Naive thymus-derived CD8-positive, alpha-beta T cell (primary cell): ENCODE measurements at places on chromosomes 3 and 15. TPM values are rescaled to one million over a fixed set of nuclear protein-coding genes. Genes with fewer than 3 reads are reported as not detected.

The ARPP21 gene
- not detected for total RNA-seq

GRCh38 chr15:83380682-83381081 is 66.5 kb upstream of the SH3GL3 start:
- H3K4me1 ChIP-seq = no peaks in the 10 kb centered on the region
- H3K27me3 ChIP-seq = peaks cover 55% of the 10 kb centered on the region
- H3K4me3 ChIP-seq = no peak overlapping the region
- H3K36me3 ChIP-seq = no peaks in the 10 kb centered on the region
- DNase-seq = no peak

GRCh38 chr3:182389071-182389815 is 404.1 kb upstream of the ATP11B start:
- DNase-seq = no peak
- no peaks in the 10 kb centered on the region for H3K36me3 ChIP-seq
- no peaks in the 10 kb centered on the region for H3K27me3 ChIP-seq

The GOLGA6L7 gene
- total RNA-seq = not detected

- no peak overlapping the region for H3K4me3 ChIP-seq
- H3K36me3 ChIP-seq = no peaks in the 10 kb centered on the region
- no peak overlapping the region for H3K27ac ChIP-seq
- H3K27me3 ChIP-seq = peaks cover 14% of the 10 kb centered on the region
- DNase-seq = no peak
- H3K4me1 ChIP-seq = no peaks in the 10 kb centered on the region
Observed at GRCh38 chr3:36317915-36318314, 62.4 kb upstream of the STAC start.

- no peak for DNase-seq
- H3K27ac ChIP-seq = no peak overlapping the region
- peaks cover 59% of the 10 kb centered on the region for H3K27me3 ChIP-seq
- H3K36me3 ChIP-seq = peaks cover 9% of the 10 kb centered on the region
- H3K4me3 ChIP-seq = no peak overlapping the region
- peaks cover 16% of the 10 kb centered on the region for H3K4me1 ChIP-seq
Observed at GRCh38 chr3:9553948-9554513, 409 bp upstream of the LHFPL4 start.

DNA sequence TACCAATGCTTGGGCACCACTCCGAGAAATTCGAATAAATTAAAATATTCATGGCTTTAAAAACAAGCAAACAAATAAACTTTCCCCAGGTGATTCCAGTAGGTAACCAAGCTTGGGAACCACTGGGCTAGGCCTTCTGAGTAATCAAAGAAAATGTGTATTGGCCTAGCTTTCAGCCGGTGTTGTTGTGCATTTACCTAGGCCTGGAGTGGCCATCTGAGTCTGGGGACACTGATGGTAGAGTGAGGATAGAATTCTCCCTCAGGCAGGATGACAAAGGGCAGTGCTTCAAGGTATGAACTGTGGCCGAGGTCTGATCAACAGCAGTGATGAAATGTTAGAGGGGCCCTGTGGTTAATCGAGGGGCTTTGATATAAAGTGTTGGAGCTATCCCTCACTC is 440.5 kb downstream of the EPHB1 start:
- DNase-seq = no peak
- no peak overlapping the region for H3K27ac ChIP-seq
- H3K36me3 ChIP-seq = no peaks in the 10 kb centered on the region
- H3K4me1 ChIP-seq = no peaks in the 10 kb centered on the region
- no peak overlapping the region for H3K4me3 ChIP-seq

DNA sequence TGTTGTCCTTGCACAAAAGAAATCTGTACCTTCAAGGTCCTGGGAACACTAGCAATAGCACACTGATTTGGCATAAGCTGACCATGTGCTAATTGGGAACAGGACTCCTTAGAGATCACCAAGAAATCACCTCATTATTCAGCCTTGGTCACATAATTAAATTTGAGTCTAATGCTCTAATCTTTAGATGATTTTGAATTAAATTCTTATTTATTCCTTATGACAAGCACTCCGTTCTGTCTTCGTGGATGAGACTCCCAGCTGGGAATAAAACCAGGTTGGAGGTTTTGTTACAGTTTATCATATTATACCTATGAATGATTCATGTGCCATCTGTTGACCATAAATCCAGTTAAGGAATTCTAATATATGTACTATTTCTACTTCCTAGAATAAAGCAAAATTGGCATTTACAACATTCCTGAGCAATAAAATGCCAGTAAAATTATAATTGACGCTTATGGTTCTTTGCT is 162.2 kb downstream of the MYRIP start:
- H3K4me1 ChIP-seq = no peaks in the 10 kb centered on the region
- H3K4me3 ChIP-seq = no peak overlapping the region
- no peaks in the 10 kb centered on the region for H3K36me3 ChIP-seq
- no peak for DNase-seq
- H3K27ac ChIP-seq = no peak overlapping the region

GRCh38 chr3:122694966-122695365 is 14.3 kb downstream of the PARP14 start:
- peaks cover 12% of the 10 kb centered on the region for H3K36me3 ChIP-seq
- no peak overlapping the region for H3K4me3 ChIP-seq
- peaks cover 5% of the 10 kb centered on the region for H3K4me1 ChIP-seq
- no peak overlapping the region for H3K27ac ChIP-seq

DNA sequence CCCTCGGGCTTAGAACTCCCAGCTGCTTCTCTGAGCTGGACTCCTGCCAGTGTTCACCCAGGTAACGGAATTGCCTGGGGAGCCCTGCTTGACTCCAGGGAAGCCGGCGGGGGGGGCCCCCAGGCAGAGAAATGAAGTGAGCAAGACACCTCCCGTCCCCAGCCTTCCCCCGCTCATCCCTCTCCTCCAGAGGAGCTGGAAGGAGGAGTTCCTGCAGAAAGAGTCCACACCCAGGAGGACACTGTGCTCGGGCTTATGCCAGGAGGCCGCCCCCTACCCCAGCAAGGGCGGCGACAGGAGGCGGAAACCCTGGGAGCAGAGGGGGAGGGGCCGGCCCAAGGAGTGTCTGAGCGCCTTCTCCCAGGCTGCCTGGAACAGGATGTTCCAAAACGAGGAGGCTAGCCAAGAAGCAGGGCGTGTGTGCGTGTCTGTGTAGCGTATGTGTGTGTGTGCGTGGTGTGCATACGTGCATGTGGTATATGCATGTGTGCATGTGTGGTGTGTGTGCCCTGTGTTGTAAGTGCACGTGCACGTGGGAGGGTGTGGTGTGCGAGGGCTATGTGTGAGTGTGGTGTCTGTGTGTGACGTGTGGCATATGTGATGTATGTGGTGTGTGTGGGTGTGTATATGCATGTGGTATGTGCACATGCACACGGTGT is 511.3 kb downstream of the SHQ1 start:
- H3K4me1 ChIP-seq = peaks cover 2% of the 10 kb centered on the region
- H3K27ac ChIP-seq = no peak overlapping the region

GRCh38 chr3:29478611-29479010 is 197.7 kb downstream of the RBMS3 start:
- no peaks in the 10 kb centered on the region for H3K4me1 ChIP-seq
- H3K27ac ChIP-seq = no peak overlapping the region
- no peaks in the 10 kb centered on the region for H3K36me3 ChIP-seq

DNA sequence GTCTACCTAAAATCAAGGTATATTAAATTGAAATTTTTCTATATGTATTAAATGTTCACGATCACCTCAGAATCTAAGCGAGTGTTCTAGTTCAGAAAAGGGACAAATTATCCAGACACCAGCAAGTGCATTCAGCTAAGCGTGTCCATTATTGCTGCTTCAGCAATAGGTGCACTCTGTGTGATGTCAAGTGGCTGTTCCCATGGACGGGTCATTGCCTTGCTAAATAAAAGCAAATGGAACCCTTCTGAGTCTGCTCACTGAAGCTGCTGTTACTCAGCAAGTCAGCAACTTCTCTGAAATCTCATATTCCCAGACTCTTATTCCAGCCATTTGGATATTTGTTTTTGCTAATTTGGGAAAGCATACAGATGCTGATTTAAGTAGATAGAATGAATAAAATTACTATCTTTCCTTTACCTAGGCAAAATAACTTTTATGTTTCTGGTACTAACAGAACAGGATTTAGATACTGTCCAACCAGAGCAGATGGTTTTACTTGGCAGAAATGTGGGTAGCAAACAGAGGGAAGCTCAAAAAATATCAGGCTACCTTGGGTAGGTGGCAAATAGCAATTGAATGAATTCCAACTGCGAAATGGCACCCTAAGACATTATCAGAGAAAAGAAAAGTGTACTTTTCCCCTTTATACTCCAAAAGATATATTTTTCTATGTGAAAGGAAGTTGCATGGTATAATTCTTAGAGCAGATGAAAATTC is 407.0 kb downstream of the GAP43 start:
- H3K4me3 ChIP-seq = no peak overlapping the region
- no peak overlapping the region for H3K27ac ChIP-seq
- no peaks in the 10 kb centered on the region for H3K4me1 ChIP-seq
- H3K27me3 ChIP-seq = no peaks in the 10 kb centered on the region
- H3K36me3 ChIP-seq = no peaks in the 10 kb centered on the region

The CCR3 gene
- total RNA-seq = not detected

The BOC gene
- not detected for total RNA-seq

- no peak overlapping the region for H3K27ac ChIP-seq
- no peaks in the 10 kb centered on the region for H3K27me3 ChIP-seq
- no peaks in the 10 kb centered on the region for H3K36me3 ChIP-seq
- peaks cover 4% of the 10 kb centered on the region for H3K4me1 ChIP-seq
- H3K4me3 ChIP-seq = no peak overlapping the region
Observed at GRCh38 chr3:112777811-112778210, 68.9 kb downstream of the CD200R1L start.

- no peak for DNase-seq
- H3K27me3 ChIP-seq = no peaks in the 10 kb centered on the region
- peaks cover 1% of the 10 kb centered on the region for H3K36me3 ChIP-seq
- no peak overlapping the region for H3K4me3 ChIP-seq
Observed at GRCh38 chr3:99950921-99951320, 133.3 kb downstream of the CMSS1 start.

The TNNC1 gene
- total RNA-seq = 7.8 TPM

The SKOR1 gene
- 1.4 TPM for total RNA-seq

The FRMD4B gene
- total RNA-seq = 0.26 TPM

DNA sequence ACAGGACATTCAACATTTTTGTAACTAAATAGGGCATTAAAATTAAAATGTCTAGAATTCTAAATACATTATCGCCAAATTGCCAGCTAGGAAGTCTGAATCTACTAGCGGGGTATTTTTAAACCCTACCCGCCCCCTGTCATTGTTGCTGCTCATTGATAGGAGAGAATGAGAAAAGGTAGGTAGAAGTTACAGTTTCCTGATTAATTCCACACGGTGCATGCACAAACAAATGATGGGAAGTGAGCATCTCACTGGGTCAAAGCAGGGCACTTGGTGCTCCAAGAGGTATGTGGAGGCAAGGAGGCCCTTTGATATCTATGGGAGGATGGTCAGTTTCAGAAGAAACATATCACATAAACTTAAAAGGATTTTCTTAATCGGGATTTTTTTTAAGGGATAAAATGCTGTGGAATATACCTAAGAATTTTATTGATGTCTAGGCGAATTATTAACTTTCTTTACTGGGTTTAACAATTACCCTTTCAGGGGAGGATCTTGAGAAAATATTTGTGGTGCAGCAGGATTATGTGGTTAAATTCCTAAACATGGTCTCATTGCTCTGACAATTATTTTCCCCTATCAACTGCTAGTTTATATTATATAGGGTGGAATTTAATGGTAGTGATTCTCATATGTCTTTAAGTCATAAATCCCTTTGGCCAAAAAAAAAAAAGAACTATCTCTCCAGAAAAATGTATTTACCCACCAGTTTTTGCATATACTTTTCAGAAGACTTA is 236.0 kb upstream of the GOLGA6L4 start:
- no peak for DNase-seq
- H3K27me3 ChIP-seq = peaks cover 17% of the 10 kb centered on the region
- no peak overlapping the region for H3K27ac ChIP-seq
- no peaks in the 10 kb centered on the region for H3K36me3 ChIP-seq

GRCh38 chr3:128547368-128547987 is 54.5 kb upstream of the GATA2 start:
- no peak overlapping the region for H3K4me3 ChIP-seq
- H3K27ac ChIP-seq = no peak overlapping the region
- peaks cover 12% of the 10 kb centered on the region for H3K36me3 ChIP-seq
- H3K4me1 ChIP-seq = no peaks in the 10 kb centered on the region
- no peak for DNase-seq
- H3K27me3 ChIP-seq = peaks cover 23% of the 10 kb centered on the region

DNA sequence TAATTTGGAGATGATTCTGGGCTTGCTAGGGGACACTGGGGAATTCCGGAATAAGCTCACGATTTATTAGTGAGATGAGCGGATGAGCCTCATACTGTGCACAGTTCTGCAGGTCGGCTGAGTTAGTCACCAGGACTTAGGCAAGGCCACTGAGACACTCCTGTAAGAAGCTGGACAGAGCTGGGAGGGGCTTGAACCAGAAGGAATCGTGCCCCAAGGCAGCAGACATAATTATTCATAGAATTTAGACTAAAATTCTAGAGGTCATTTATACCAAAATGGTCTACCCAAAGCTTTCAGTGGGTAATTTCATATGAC is 121.4 kb downstream of the VGLL4 start:
- no peak overlapping the region for H3K27ac ChIP-seq
- H3K4me3 ChIP-seq = no peak overlapping the region
- DNase-seq = no peak
- H3K27me3 ChIP-seq = no peaks in the 10 kb centered on the region

The SLCO2A1 gene
- not detected for total RNA-seq

DNA sequence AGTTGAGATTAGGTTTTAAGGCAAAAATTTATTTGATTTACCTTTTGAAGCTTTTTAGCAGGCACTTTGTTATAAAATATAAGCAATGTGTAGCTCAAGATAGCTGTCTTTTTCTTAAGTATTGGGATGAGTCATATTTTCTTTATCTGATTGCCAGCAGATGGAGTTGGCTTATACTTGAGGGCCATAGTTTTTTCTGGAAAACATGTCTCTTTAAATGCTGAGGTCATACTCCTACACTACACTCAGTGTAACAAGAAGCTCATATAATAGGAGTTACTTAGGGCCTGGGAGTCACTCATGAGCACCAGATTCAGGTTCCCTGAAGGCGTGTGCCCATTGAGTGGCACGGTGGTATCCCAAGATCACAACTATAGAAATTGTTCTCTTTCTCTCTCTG is 579.8 kb downstream of the EDEM1 start:
- H3K4me3 ChIP-seq = no peak overlapping the region
- H3K27me3 ChIP-seq = no peaks in the 10 kb centered on the region

DNA sequence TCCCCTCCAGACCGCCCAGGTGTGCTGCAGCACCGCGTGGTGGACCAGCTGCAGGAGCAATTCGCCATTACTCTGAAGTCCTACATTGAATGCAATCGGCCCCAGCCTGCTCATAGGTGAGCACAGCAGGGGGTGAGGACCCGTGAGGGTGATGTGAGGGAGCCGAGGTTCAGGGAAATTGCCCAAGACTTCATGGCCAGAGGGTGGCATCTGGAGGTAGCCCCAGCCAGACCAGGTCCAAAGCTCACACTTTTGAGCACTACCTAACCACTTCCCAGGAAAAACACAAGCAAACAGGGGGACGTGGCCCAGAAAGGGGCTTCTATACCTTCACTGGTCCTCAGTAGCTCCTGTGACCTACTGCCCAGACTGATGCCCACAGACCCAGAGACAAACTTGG is 33.8 kb downstream of the NR1I2 start:
- H3K27me3 ChIP-seq = peaks cover 4% of the 10 kb centered on the region
- no peaks in the 10 kb centered on the region for H3K36me3 ChIP-seq
- H3K27ac ChIP-seq = no peak overlapping the region
- DNase-seq = no peak
- peaks cover 2% of the 10 kb centered on the region for H3K4me1 ChIP-seq

- peaks cover 17% of the 10 kb centered on the region for H3K4me1 ChIP-seq
- H3K27me3 ChIP-seq = no peaks in the 10 kb centered on the region
- no peak overlapping the region for H3K4me3 ChIP-seq
- H3K27ac ChIP-seq = peak overlapping the region; percentile 56
- peak; percentile 3 for DNase-seq
Observed at GRCh38 chr15:49235446-49236124, 65.5 kb downstream of the GALK2 start.

The PLCB2 gene
- 166 TPM for total RNA-seq
